ENCODE measurements at places on chromosomes 4 and X.

DNA sequence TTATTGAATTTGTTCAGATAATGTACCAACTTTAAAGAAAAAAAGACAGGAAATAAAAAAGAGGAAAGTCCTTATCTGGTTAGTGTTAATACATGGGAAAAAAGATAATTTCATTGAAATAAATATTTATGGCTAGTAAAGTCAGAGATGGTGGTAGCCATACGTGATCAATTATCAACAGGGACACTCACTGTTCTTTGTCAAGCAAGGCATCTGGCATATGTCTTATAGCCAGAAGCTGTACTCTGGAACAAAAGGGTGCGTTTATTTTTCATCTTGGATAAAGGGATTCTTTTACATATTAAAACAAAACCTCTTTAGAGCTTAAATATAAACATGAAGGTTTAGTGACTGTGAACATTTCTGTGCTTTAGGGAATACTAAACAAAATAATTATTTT is 26.7 kb downstream of the HDX start:
- no peak for DNase-seq

- no peak for DNase-seq
Observed at GRCh38 chr4:88858752-88859151, 161.1 kb upstream of the NAP1L5 start.

GRCh38 chrX:109733613-109734083 is 591 bp upstream of the ACSL4 start:
- no peak for DNase-seq

DNA sequence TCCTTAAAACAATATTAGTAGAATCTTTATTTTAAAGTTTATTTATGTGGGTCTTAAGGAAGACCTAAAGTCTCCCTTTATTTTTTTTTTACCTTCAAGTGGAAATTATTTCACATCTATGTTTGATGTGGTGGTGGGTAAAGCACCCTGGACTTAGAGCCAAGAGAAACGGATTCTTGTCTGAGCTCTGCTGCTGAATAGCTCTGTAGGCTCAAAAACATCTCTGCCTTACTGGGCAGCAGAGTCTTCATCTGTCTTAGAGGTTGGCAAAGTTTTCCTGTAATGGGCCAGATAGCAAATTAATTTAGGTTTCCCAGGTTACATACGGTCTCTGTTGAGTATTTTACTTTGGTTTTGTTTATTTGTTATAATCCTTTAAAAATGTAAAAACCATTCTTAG is 136.5 kb downstream of the CEP135 start:
- no peak for DNase-seq

DNA sequence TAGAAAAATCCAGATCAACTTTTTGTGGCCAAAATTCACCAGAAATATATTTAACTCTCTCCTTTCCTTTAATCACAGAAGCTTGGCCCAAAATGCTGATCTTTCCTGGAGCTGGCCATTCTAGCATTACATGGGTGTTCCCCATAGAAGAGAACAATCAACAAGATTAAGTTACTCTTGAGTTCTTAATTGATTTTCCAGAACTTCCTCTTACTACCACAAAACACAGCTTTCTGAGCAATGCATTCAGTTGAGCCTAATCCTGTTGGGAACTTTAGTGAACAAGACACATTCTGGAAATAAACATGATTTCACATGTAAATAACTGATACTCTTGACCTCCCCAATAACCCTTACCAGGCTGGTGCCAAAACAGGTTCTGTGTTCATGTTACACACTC is 45.4 kb upstream of the STIM2 start:
- DNase-seq: no peak

- DNase-seq: no peak
Observed at GRCh38 chr4:169268951-169269760, 1.6 kb downstream of the SH3RF1 start.

DNA sequence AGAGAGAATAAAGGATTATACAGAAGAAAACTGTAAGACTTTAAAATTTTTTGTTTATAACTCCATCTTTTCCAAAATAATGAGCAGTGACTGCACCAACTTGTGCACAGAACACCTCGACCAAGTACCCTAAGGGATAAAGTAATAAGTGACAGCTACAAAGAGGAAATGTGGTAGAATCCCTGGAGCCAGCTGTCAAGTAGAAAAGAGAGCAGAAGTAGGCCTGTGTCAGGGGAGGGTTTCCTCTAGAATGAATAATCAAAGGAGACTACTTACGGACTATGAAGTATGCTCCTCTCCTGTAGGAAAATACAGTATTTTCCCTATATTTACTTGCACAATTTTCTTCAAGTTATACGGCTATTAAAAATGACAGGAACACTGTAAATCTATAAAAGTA is 1.2 kb downstream of the EIF1AX start:
- no peak for DNase-seq

DNA sequence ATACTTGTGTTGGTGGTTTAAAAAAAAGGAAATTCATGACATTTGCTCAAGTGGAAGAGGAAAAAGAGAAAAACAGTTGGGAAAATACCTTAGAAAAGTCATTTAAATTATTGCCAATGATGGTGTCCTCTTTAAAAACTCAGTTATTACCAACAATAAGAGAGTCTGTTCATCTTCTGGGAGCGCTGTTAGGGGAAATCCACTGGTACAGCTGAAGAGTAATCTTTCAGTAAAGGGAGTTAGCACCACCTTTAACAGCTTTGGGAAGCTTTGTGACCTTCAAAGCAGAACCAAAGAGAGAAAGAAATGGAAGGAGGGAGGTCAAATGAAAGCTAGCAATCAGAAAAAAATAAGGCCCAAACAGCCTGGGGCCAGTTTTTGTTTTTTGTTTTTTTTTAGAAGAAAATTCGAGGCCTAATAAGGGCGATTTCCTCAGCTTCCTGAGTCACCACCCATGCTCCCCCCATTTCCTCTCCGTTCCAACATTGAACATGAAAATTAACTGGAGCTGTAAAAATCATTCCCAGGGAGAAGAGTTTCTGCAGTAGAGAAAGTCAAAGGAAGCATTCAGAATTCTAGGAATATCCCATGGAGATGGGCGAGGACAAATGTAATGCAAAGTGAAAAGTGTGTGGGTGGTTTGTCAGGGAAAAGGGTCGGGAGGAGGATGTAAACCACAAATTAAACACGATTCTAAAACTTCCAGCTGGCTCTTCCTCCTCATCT is 115.1 kb downstream of the SH3KBP1 start:
- DNase-seq: no peak

DNA sequence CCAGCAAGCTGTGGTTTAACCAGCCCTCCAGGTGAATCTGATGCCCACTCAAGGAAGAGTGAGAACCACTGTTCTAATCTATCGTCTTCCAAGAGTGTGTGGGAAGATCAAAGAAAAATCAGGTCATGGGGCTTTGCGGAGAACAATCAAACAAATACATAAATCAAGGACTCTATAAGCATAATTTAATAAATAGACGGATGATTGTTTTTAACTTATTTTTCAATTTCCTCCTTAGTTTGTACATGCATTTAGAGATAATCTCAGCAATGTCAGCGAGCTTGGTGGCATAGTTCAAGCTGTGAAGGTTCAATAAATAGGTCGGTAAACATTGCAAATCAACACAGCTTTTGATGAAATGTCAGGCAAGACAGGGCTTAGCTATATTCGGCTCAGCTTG is 84.9 kb downstream of the DMD start:
- no peak for DNase-seq

GRCh38 chr4:152514356-152514755 is 21.5 kb downstream of the FBXW7 start:
- DNase-seq: no peak

GRCh38 chr4:47717188-47717587 is 120.7 kb downstream of the CORIN start:
- DNase-seq: no peak

DNA sequence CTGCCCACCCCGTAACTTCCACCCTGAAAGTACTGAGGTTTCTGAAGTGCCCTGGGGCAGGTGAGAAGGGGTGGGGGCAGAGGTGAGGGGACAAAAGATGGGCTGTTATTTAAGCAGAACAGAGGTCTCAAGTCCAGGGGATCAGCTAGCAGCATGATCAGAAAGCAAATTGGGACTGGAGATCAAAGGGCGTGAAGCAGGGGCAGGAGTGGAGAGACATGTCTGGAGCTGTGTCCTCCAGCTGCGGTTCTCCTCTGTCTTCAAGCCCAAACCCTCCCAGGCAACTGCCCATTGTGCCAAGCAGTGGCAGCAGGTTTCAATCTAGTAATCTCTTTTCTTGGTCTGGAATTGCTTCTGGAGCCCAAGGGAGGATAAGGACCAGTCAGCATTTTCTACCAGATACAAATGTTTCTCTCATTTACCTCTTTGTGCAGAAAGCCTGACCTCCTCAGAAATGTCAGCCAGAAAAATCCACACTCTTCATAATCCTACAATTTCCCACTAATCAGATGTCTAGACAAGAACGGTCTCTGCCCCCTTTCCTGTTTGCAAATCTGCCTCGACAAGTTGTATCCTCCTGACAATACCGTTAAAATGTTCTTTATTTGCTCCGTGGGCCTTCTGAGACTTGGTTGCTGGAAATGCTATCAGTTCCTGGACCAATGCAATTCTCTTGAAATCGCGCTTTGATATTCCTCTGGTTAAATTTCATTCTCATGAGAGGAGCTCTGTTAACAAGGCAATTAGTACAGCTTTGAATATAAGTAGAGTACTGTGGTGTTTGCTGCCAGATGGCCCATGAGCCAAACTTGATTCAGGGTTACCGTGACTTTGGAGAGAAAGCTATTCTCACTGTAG is 23.2 kb upstream of the RASL11B start:
- no peak for DNase-seq

- DNase-seq: no peak
Observed at GRCh38 chrX:18894156-18894555, 89.8 kb downstream of the PHKA2 start.

DNA sequence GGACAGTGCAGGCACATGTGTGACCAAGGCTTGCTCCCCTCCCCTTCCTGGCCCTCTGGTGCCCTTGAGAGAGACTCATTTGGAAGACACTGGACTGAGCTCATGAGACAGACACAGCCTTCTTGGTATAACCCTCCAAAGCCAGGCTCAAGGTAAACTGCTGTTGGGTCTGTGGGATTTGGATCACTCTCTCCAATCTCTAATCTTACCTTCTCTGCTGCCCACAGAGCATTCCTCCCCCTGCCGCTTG is 105.0 kb upstream of the MAMLD1 start:
- no peak for DNase-seq

- no peak for DNase-seq
Observed at GRCh38 chr4:69640289-69640688, 847 bp upstream of the UGT2A2 start.
